ENCODE measurements at places on chromosomes 7 and 10.

DNA sequence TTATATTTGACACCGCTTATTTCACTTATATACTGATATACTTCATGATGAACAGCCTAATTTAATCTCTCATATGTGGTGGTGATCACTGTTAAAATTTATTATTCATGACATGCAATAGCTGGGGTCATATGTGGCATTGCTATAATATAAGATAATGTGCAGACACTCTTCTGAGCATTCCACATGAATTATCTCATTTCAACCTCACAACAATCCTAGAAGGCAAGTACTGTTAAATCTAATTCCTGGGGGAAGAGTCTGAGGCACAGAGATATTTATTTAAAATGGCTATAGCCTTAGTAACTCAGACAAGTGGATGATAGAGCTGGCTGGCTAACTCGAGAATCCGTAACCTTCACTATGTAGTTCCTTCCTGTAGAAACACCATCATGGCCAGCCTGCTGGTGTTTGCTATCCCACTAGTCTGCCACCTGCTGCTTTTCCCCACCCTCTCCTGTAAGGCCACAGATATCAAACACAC is 46.6 kb upstream of the A1CF start:
- no peak for DNase-seq

DNA sequence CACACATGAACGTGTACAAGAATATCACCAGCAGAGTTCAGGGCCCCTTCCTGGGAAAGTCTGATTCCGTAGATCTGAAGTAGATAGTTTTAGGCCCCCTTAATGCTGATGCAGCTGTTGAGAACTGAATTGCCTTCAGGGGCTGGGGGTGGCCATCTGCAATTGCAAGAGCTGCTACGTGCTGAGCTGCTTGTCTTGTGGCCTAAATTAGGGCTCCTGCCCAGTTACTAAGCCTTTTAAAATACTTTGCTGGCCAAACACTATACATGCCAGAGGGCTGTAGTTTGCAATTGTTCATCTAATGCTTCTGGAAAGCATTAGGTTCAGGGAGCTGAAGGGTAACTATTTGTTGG is 71.7 kb downstream of the TMEM178B start:
- DNase-seq, result no peak

DNA sequence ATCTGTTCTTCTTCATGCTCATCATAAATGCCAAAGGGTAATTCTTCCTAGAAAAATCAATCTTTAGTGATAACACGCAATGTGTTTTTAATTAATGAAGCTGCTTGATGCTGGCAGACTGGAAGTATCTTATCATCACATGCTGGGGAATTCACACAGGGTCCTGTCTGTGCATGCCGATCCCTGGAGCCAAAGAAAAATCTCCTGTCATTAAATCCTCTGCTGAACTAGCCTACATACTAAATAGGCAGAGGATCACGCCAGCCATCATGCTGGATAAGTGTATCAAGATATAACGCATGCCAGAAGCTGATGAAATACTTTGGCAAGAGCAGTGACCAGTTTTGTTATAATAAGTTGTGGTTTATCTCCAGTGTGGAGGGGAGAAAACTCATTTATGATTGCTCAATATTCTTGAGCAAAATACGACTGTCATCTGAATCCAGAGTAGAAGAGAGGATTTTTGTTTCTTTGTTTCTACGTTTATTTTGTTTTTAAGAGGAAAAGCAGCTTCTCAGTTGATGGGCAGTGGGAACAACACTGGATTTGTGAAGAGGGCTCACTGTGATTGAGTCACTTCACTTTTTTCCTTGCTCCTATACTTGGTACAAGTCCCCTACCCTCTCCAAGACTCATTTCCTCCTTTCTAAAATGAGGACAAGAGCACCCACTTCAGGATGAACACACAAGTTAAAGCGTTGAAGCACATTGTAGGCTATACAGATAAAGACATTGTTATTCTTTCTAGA is 649.1 kb downstream of the TNS3 start:
- DNase-seq, result no peak

DNA sequence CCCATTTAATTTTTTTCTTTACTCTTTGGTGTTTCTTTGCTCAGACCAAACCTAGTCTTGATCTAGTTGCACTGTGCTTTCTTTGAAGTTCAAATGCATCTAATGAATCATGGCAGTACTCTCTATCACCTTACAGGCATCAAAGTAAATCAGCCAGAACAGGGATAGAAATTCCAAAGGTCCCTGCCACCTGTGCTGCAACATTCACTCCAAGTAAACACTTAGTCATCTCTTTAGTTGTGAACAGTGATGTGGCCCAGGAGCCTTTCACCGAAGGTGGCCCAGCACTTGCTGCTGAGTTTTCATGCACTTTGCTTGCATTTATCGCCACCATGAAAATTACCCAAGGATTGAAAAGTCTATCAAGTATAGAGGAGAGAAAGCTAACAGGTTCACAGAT is 314.1 kb upstream of the ETV1 start:
- no peak for DNase-seq

- no peak for DNase-seq
Observed at GRCh38 chr10:118239236-118239630, 102.9 kb downstream of the FAM204A start.

DNA sequence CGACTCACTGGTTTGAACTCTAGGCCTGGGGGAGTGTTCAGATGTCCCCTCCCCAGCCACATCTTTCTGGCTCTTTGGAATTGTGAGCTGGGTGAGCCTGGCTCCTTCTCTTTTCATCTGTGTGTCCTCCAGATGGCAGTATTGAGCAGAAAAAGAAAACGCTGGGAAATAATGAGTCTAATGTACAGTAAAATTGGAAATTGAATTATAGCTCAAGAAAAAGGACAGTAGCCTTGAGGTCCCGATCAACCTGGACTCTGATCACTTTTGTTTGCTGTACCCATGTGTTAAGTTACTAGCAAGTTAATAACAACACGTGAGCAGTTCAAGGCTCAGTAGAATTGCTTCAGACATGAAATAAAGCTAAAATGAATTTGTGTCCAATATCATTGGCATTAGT is 77.9 kb downstream of the SNX10 start:
- peak; percentile 56 for DNase-seq

- no peak for DNase-seq
Observed at GRCh38 chr10:17112566-17112965, 17.0 kb downstream of the CUBN start.
